ENCODE measurements at places on chromosomes 2 and 18.

DNA sequence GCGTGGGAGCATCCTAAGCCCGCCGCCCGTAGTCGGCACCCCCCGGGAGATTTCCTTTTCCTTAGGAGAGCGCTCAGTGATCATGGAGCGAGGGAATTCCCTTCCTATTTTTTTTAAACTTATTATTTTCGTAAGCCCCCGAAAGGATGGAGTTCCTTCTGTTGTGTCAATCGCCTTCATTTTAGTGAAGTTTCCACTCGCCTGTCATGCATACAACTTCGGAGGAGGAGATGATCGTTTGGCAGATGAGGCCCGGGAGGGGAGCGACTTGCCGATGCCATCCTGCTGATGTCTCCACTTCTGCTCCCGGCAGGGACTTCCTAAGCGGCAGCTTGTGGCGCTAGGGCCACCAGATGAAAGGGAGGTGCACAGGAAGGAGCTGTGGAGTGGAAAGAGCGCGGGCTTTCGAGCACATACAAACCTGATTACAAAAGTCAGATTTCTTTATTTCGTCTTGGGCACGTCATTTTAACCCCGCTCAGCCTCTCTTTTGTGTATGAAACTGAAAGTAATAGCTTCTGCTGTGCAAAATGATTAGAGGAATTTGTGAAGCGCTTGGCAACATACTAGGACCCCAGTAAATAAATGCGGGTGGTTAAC, at the start of gene ADGRF3:
TSS of gene ADGRF3 (minus strand) at position 336 of the 600 bp plus-strand sequence. CDS start 555 bp downstream, outside the sequence.
- DNase-seq: peak; percentile 60

- DNase-seq: no peak
These were observed 944.0 kb downstream of the DPP10 start for GRCh38 chr2:115386465-115386864.

- DNase-seq: no peak
These were observed 69.8 kb downstream of the SLC66A2 start for GRCh38 chr18:79881695-79882094.

GRCh38 chr2:236720974-236721540, 151.4 kb downstream of the ACKR3 start:
- DNase-seq: no peak

DNA sequence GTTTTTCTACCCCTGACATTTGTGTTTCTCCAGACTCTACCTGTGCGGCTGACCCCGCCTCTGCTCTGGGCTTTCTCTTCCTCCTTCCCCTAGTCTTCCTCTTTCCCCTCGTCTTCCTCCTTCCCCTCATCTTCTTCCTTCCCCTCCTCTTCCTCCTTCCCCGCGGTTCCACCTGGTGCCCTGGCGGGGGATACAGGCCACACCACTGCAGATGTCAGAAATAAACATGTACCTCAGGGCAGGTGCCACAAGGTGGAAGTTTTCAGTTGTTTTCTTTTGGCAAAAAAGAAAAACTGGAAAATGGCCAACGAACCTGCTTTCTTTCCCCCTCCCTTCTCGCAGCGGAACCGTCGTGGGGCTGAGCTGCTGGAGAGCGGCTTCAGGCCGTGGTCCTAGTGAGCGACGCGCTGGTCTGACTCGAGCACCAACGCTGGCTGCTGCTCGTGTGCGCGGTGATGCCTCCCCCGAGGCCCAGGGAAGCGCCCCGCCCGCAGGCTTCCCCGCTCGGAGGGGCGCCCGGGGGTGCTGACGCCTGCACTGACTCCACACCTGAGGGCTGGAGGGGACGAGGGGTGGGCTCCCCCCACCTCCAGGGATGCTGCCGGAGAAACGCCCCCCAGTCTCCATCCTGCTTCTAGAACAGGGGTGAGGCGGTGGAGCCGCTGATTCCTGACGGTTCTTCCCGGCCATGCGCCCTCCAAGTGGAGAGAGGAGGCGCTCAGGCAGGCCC, 83.7 kb upstream of the ZNF516 start:
- no peak for DNase-seq

DNA sequence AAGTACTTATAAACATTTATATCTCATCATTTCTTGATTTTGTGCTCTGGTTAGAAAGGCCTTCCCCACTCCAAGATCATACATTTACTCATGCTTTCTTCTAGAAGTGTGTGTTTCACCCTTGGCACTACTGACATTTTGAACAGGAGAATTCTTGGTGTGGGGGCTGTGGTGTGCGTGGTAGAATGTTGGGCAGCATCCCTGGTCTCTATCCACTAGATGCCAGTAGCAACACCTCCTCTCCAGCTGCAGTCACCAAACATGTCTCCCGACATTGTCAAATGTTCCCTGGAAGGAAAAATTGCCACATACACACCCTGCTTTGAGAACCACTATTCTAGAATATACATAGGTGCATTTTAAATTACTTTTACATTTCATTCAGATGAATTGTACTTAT, 8.7 kb upstream of the TGIF1 start:
- DNase-seq: peak; percentile 35

GRCh38 chr18:286515-287310, 18.9 kb upstream of the THOC1 start:
- peak; percentile 23 for DNase-seq

DNA sequence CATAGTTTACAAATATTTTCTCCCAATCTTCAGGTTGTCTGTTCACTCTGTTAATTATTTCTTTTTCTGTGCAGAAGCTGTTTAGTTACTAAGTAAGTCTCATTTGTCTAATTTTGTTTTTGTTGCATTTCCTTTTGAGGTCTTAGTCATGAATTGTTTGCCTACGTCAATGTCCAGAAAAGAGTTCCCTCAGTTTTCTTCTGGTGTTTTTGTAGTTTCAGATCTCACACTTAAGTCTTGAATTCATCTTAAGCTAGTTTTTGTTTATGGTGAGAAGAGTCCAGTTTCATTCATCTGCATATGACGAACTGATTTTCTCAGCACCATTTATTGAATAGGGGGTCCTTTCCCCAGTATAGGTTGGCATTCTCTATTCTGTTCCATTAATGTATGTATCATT, 1252.2 kb upstream of the TMEFF2 start:
- no peak for DNase-seq

DNA sequence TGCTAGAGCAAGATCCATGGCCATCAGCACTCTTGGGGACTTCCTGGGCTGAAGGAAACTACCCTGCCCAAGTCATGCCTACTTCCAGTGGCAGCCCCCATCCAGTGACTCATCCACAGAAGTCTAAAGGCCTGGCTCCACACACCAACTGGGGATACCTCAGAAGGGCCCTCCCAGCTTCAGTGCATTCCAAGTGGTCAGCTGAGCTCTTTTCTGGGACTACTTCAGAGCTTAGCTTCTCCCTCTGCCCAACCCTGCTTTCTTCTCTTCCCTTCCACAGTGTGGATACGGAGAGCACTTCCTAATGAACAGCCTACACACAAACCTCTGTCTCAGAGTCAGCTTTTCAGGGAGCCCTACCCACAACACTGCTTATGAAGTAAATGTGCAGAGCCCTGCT, 66.5 kb downstream of the CLHC1 start:
- DNase-seq: peak; percentile 88

GRCh38 chr2:180970016-180970415, 10.4 kb upstream of the UBE2E3 start:
- DNase-seq: no peak

GRCh38 chr2:46164529-46165301, 132.5 kb upstream of the EPAS1 start:
- DNase-seq: peak; percentile 90

GRCh38 chr2:10083046-10083445, 2.8 kb upstream of the CYS1 start:
- no peak for DNase-seq

DNA sequence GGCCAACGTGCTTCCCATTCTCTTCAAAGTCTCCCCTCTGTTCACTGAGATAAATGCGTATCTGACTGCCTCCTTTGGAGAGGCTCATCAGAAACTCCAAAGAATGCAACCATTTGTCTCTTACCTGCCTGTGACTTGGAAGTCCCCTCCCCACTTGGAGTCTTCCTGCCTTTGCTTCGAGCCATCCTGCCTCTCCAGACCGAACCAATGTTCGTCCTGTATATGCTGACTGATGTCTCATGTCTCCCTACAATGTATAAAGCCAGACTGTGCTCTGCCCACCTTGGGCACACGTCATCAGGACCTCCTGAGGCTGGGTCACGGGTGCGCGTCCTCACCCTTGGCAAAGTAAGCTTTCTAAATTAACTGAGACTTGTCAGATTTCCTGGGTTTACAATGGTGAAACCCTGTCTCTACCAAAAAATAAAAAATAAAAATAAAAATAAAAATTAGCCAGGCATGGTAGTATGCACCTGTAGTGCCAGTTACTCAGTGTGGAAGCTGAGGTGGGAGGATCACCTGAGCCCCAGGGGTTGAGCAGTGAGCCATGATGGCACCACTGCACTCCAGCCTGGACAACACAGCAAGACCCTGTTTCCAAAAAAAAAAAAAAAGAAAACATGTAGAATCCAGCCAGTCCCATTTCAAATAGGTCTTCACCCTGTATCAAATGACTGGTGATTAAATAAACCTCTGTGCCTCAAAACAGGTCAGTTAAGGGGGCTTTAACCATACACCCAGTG, 29.0 kb downstream of the HDLBP start:
- DNase-seq: no peak

- peak; percentile 23 for DNase-seq
These were observed 590 bp downstream of the MDH1 start for GRCh38 chr2:63589148-63589958.

- no peak for DNase-seq
These were observed 54.8 kb downstream of the SEMA4F start for GRCh38 chr2:74708883-74709282.

DNA sequence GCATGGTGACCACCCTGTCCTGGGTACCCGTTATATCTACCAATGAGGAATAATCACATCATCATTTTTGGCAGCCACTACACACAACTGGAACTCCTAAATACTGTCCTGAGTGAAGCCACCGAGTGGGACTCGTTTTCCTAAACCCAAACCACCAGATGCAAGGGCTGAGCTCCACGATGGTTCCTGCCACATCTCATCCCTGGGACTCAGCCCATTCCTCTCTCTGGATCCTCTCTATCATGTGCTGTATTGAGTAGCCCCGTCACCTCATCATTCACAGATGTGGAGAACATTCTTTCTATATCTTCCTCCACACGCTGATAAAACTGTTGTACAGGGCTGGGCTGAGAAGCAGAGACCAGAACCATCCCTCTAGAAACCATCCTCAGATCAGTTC, 79.4 kb upstream of the SMAD7 start:
- no peak for DNase-seq

GRCh38 chr2:2901384-2902345, 476.0 kb downstream of the EIPR1 start:
- DNase-seq: no peak

DNA sequence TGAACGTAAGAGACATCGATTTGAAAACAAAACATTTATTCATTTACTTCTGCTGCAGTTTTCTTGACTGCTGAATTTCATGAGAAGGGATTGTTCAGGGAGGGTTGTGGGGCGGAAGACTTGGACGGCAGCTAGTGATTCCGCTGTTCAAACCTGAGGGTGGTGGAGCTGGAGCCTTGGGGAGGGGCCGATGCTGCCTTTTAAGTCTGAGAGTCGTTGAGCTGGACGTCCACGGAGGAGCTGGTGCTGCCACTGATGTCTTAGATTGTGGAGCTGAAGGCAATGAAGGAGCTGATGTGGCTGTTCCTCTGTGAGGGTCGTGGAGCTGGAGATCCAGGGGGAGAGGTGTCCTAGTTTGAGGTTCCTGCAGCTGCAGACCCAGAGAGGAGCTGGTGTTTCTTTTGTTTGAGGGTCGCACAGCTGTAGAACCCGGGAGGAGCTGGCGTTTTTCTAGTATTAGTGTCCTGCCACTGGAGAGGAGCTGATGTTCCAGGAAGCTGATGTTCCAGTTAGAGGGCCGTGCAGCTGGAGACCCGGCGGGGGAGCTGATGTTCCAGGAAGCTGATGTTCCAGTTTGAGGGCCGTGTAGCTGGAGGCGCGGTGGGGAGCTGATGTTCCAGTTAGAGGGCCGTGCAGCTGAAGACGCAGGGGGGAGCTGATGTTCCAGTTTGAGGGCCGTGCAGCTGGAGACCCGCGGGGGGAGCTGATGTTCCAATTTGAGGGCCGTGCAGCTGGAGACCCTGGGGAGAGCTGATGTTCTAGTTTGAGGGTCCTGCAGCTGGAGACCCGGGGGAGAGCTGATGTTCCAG, 150.9 kb downstream of the RTP5 start:
- no peak for DNase-seq

- DNase-seq: no peak
These were observed 308.4 kb upstream of the GCFC2 start for GRCh38 chr2:76019128-76019527.

DNA sequence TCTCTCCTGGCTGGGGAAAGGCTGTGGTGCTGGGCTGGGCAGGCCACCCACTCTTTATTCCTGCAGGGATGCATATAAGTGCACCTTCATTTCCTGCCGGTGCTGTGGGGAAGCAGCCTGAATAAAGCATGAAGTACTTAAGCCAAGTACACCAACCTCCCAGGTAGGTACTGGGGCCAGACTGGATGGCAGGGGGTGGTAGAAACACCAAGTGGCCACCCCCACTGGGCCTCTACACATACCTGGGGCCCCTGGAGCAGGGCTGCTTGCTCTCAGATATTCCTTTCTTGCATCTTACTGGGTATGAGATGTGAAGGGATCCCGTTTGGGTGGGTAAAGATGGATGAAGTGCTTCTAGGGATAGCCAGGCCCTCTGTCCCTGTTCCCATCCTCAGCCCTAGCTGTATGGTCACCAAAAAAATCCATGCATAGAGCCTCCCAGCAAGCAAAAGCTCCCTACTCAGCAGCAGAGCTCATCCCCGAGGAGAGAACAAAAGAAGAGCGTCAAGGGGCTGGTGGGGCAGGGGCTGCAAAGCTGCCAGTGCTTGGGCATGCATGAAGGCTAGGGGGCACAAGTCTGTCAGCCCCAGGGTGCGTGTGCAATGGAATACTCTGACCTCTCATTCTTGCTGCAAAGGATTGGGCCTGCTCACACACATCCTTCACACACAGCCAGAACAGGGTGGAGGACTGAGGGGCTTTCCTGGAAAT, 22.0 kb downstream of the CCT7 start:
- DNase-seq: no peak

DNA sequence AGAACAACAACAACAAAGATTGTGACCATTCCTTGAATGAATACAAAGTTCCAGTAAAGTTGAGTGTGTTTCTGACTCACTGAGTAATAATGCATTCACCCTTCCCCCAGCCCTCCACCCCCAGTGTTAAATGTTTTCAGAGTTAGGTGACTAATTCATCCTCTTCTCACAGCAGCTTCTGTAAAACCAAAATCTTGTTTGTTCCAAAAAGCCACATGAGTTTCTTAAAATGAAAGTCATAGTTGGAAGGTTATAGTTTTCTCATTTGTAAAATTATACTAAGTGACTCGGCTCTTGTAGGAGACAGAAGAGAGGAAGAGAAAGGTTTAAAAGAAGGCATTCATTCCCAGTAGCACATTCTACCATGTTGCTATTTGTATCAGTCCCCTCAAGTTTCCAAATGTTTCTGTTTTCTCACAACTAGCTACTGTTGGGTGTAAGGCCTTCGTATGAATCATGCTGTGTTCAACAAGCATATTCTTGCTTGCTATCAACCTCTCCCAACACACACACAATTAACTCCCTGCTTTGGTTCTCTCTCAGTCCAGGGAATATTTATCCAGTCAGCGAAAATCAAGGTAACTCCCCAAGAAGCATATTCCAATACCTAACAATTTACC, 75.3 kb downstream of the MBD2 start:
- peak; percentile 86 for DNase-seq

- DNase-seq: no peak
These were observed 114.5 kb downstream of the CDH2 start for GRCh38 chr18:28062443-28062842.

All from A172 (cell line).